ENCODE measurements at places on chromosomes 5 and 9.

- no peak for DNase-seq
Observed at GRCh38 chr5:154977409-154977808, 36.1 kb upstream of the KIF4B start.

GRCh38 chr5:126852091-126852571, 75.2 kb downstream of the LMNB1 start:
- peak; percentile 32 for DNase-seq

DNA sequence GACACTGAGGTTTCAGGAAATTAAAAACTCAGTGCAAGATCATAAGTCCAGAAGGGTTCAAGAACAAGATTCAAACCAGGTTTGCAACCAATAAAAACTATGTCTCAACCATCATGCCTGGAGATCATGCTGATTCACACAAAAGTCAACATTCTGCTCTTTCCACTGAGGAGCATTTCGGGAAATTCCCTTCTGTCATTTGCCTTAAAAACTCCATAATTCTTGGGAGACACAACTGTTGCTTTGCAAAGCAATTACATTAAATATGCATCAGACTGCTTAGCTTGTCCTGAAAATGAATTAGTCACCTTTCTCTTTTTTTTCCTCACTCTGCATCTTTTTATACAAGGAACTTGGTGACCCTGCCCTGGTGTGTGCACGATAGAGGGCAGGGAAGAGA, 275.9 kb upstream of the ZNF462 start:
- no peak for DNase-seq

- no peak for DNase-seq
Observed at GRCh38 chr5:13498279-13498678, 446.2 kb downstream of the DNAH5 start.

- no peak for DNase-seq
Observed at GRCh38 chr9:17018540-17019196, 116.2 kb upstream of the CNTLN start.

DNA sequence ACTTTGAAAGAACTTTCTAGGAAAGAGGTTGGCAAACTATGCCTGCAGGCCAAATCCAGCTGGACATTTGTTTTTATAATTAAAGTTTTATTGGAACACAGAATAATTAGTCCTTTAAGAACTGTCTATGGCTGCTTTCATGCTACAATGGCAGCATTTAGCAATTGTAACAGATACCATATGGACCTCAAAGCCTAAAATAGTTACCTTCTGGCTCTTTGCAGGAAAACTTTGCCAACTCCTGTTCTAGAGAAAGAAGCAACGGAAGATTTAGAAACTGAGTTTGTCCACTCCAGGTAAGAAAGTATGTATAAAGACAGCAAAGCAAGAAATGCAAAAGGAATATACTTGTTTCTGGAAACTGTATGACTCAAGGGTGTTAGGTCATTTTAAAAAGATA, 281.7 kb upstream of the TRPM3 start:
- no peak for DNase-seq

GRCh38 chr9:130304116-130304515, 38.6 kb downstream of the HMCN2 start:
- DNase-seq: no peak

- DNase-seq: no peak
Observed at GRCh38 chr5:128329386-128329939, 208.6 kb downstream of the FBN2 start.

- DNase-seq: no peak
Observed at GRCh38 chr5:10832421-10832820, 71.4 kb upstream of the DAP start.

DNA sequence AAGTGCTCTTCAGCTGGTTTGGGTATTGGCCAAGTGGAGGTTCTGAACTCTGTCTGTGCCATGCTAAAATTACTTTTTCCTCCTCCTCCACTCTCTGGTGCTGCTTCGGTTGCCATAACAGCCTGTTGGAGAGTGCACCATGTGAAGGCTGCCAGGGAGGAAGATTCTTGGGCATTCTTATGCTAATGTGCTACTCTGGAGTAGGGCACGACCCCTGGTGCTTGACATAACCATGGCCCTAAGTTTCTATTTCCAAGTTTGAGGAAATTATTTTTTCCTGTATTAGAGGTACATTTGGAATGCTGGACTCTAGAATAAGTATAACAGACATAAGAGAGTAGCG, 111.6 kb downstream of the ARHGAP26 start:
- peak; percentile 19 for DNase-seq

DNA sequence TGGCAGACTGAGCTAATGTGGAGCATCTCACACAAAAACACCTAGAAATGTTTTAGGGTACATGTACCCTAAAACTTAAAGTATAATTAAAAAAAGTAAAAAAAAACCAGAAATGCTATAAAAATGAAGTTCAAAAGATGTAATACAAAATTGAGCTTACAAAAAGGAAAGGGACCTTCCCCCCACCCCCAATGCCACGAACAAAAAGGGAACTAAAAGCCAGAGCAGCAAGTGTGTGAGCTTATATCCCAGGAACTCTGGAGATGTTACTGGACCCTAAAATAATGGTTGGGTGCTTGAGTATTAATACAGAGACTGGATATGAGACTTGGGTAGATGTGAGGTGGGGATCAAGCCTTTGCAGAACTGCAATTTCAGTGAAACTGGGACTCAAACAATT, 11.0 kb downstream of the SPATA9 start:
- DNase-seq: no peak

DNA sequence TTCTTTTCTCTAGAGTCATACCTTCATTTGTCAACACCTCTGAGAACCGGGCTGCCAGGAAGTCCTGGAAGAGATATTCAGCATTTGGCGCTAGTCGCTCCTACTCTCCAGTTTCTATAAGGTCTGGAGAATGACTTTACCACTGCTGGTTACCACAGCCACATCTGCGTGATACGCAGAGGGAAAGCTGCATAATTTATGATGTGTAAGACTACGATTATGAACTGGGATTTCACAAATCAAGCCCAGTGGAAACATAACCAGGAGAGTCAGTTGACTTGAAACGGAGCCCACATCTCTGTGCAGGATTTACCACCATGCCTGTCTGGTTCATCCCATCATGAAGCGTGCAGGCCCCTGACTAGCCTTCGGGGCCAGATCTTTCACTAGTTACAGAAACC, 72.6 kb downstream of the FGF1 start:
- DNase-seq: no peak

DNA sequence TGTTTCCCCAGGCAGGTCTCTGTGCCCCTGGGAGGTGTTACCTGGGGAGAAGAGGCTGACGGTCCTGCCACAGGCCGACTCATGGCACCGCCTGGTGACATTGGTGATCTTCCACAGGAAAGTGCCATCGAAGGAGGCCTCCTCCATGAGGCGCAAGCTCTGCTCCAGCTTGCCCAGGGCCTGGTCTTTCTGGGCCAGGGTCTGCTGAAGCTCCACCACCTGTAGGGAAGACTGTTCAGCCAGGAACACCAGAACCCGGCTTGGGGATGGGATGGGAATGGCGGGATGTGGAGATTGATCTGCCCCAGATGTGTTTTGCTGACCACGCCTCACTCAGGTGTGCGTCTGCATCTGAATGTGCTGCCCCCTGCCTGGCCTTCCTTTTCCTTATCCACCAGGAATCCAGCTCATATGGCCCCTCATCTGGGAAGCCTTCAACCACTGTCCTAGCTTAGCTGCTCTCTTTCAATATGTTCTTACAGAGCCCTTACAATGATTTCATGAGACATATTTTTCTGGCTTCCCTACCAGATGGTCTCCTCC, 15.2 kb downstream of the TRAF1 start:
- no peak for DNase-seq

DNA sequence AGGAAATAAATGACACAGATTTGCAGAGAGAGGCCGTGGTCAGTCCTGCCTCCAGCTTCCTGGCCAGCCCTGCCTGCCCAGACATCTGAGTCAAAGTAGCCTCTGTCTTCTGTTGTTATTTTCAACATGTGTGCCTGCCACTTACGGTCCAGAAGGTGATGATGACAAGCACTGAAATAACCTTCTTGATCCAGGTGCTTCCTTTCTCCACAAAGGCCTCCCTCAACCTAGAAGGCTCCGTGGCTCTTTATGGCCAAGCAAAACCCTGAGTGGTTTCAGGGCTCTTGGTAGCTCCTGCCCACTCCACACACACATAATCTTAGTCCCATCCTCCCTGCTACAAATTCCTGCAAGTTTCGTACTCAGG, 34.1 kb upstream of the SLC6A19 start:
- no peak for DNase-seq

DNA sequence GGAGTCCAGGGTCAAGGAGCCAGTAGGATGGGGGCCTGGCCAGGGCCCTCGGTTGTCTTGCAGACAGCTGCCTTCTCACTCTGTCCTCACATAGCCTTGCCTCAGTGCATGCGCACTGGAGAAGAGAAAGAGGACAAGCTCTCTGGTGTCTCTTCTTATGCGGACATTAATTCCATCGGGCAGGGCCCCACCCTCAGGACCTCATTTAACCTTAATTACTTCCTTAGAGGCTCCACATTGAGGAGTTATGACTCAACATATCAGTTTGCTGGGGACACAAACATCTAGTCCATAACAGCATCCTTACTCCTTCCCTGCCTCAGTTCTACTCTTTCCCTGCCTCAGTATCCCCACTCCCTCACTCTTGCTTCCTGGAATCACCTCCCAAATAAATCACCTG, 78.4 kb downstream of the FRMD3 start:
- no peak for DNase-seq

DNA sequence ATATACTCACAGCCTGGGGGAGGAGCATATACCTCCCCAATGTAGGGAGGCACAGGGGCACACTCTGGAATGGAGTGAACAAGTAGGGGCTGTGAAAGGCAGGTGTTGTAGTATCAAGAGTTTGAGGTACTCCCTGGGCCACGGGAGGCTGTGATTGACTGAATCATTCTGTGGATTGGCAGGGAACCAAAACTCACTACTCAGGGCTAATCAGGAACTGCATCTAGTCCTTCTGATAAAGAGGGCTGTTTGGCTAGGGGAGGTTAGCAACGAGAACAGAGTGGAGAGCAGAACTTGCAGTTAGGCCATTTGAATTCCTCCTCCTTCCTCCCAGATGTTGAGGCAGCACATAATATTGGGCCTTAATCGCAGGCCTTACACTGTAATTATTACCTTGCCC, 369.2 kb upstream of the MPDZ start:
- DNase-seq: no peak

DNA sequence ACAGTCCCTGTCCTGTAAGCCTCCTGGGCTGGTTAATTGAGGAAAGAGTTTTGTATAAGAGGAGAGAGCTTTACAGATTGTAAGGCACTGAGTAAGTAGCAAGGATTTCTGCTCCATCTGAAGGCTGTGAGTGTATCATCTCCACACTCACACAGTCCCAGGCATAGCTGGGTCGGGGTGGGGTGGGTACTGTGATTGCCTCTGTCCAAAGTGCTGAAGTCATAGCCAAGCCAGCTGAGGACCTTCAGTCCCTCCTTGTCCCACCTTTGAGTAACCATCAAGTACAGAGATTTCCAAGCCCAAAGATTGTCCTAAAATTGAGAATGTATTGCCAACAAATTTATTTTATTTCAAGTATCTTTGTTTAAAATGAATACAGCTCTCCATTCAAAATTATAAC, 5.5 kb upstream of the DNAJB5 start:
- DNase-seq: no peak

DNA sequence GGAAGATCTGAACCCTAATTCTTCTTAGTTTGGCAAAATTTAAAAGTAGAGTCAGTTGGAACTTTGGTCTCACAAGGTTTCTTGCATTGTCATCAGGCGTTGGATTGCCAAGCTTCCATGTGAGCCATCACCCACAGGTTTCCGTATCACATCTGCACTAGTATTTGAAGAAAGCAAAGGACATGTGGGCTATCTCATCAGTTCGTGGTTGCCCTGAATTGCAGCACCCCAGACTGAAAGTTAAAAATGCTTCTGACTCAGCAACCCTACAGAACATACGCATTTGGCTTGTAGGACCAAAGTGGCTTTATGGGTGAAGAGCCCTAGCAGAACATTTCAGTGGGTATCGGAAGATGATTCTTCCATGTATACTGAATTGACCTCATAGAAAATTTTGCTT, 358.0 kb downstream of the ENC1 start:
- no peak for DNase-seq

GRCh38 chr5:56898213-56898612, 11.2 kb upstream of the SETD9 start:
- no peak for DNase-seq

GRCh38 chr9:38096238-38096805, 27.3 kb upstream of the SHB start:
- no peak for DNase-seq

DNA sequence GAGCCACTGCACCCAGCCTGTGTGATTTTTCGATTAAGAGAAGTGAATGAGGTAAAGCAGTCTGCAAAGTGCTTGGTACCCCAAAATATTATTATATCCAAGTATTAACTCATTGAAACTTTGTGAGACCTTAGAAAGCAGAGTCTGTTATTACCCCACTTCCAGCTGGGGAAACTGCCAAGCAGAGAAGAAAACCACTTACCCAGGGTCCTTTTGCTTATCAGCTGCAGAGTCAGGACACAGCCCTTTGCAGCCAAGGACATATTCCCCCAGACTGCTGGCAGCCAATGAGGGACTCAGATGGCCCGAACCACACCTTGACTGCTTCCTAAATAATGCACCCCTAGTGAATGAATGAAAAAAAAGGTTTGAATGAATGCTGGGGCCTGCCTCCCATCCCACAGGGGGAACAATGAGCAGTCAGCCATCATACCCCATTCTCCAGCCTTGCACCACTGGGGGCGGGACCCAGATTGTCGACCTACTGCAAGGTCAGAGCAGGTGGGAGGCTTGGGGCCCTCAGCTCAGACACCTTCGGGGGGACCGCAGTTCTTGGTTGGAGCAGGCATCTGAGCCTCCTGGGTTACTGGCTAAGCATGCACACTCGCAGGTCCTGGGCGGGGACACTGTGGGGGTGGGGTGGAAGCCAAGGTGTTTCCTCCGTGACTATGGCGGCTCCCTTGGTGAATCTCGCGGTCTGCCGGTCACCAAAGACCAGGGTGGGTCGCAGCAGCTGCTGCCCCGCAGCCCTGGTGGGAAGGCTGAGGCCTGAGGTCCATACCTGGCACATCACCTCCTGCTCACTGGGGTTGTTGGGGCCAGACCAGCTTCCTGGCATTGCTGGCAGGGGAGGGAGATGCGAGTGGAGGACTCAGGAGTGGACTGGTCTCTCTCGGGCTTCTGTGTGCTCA, 29.7 kb downstream of the PRRT1B start:
- DNase-seq: no peak

- no peak for DNase-seq
Observed at GRCh38 chr9:19445452-19445851, 36.6 kb downstream of the ACER2 start.

Measured in fibroblast of gingiva (primary cell).